ENCODE measurements at places on chromosomes 12 and 14.

GRCh38 chr12:69610126-69610525, 581 bp downstream of the LRRC10 start:
- no peak for DNase-seq

- no peak for DNase-seq
Measured at GRCh38 chr12:113162102-113163029, 12.8 kb downstream of the CFAP73 start.

GRCh38 chr12:116006141-116006540, 271.4 kb downstream of the MED13L start:
- no peak for DNase-seq

DNA sequence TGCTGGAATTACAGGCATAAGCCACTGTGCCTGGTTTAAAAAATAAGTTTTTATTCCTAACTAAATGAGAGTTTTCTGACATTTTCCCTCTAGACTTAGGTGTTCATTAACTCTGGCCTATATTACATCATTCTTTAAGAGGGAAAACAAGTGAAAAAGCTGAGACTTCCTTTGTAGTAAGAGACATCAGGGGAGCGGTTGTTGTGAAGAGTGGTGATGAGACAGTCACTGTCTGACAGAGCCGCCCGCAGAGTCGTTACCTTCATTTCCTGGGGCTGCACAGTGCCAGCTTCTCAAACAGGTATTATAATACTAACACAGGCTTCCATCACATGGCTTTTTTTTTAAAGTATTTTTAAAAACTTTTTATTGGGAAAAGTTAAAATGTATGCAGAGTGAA, 19.7 kb upstream of the TDRD9 start:
- no peak for DNase-seq

DNA sequence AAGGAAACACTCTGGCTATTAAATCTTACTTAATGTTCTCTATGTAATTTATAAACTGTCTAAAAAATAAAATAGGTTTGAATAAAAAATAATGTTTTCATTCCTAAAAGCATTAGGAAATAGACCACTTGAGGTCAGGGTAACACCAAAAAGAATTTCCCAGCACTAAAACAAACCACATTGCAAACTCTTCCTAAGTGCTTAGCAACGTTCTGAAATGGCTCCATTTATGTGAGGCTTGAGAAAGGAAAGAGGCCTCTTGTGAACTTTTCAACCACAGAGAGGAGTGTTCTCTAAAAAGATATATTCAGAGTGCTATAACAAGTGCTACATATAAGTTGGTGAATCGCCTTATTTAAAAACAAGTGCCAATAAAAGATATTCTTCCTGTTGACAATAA, 42.7 kb downstream of the ALX1 start:
- DNase-seq: no peak

DNA sequence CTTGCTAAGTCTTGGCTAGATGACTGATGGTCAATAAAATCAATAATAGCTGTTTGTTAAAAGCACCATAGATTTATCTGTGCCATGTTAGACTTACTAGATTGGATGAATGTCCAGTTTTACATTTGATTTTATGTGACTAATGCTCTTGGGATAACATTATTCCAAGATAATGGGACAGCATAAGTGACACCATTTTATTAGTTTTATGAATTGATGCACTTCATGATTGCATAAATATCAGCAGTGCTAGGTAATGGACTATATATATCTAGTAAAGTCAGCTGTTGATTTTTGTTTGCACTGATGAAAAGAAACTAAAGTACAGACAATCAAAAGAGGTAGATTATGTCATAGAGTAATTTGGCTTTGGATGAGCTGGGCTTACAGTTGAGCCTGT, 10.4 kb downstream of the TRIM9 start:
- DNase-seq: no peak

- DNase-seq: no peak
Measured at GRCh38 chr12:130524759-130525158, 187.1 kb downstream of the PIWIL1 start.

GRCh38 chr14:23366426-23366921, 1.5 kb upstream of the EFS start:
- no peak for DNase-seq

DNA sequence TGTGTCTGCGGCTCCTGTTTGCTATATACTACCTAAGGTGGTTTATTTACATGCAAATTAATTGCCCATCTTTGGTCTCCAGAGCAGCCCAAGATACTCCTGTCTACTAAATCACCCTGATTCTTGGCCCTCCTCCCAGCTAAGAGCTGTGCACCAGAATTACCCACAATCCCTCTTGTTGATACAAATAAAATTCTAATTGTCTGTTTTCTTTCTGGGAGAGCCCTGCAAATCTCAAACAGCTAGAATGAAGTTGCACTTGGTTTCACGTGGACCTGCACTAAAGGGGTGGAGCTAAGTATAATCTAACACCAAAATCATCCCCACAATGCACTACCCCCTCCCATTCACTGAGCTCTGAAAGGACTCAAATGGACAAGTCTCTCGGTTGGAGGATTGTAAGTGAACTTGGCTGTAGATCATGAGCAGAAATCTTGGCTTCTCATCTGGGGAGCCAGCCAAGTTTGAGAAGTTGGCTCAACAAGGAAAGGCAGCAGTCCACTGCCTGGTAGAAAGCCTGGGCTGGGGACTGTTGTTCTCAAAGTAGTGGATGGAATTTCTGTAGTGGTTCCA, 6.6 kb downstream of the MAX start:
- no peak for DNase-seq

GRCh38 chr14:64062381-64063115, 209.7 kb downstream of the SYNE2 start:
- DNase-seq: no peak

- DNase-seq: peak; percentile 35
Measured at GRCh38 chr12:116882742-116883141, 1.5 kb upstream of the HRK start.

DNA sequence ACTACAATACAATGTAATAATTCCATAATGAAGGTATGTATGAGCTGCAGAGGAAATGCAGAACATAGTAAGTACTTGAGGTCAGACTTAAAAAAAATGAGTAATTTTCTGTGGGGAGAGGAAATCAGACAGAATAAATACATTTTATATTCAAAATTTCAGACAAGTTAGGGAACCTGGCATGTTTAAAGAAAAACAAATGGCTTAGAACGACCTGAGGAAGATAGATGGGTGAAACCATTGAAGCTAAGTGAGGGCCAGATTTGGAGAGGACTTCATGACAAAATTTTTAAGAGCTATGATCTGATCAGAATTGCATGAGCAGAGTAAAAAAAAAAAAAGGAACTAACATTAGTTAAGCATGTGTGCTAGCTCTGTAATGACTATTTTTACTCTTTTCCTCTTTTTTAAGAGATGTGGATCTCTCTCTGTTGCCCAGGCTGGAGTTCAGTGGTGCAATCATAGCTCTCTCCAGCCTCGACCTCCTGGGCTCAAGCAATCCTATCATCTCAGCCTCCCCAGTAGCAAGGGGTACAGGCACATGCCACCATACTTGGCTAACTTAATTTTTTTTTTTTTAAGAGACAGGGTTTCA, 157.6 kb upstream of the PDE3A start:
- no peak for DNase-seq

GRCh38 chr12:108483213-108484059, 31.6 kb upstream of the FICD start:
- no peak for DNase-seq

DNA sequence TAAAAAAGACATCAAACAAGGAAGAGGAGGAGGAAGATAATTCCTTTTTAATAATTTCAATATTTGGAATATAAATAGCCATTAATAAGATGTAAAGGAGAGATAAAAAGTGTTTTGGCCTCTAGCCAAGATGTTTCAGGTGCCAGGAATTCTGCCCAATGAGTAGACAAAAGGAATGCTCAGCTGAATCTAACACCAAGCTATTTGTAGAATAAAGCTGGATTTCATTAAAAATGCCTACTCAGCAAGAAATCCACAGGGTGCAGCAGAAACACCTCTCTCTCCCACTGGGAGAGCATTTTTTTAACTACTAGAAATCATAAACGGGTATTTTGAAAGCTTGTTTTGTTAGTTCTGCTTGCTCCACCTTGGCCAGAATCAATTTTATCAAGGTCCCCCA, 4.1 kb upstream of the STAB2 start:
- DNase-seq: no peak

DNA sequence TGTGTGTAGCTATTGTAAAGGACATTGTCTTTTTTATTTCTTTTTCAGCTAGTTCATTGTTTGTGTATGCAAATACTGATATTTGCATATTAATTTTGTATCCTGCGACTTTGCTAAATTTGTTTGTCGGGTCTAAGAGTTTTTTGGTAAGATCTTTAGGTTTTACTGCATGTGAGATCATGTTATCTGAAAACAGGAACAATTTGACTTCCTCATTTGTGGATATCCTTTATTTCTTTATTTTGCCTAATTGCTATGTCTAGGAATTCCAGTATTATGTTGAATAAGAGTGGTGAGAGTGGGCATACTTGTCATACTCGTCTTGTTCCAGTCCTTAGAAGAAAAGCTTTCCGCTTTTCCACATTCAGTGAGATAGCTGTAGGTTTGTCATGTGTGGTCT, 28.8 kb downstream of the SIX4 start:
- DNase-seq: no peak

- no peak for DNase-seq
Measured at GRCh38 chr12:5637698-5638097, 205.8 kb downstream of the NTF3 start.

DNA sequence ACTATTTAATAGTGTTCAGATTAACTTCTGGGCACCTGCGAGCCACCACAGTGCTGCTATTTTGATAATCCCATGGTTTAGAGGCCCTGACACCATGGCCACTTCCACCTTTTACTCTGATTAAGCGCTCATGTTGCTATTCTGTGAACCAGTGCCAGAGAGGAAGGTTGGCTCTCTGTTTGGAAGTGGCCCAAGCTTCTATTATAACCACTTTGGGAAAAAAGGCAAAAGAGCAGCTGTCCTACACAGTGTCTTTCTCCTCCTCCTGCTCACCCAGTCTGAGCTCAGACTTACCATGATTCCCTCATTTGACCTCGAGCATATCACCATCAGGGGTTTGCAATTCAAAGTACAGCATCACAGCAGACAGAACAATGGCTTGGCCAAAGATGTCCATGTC, 23.3 kb downstream of the DYRK2 start:
- DNase-seq: no peak

DNA sequence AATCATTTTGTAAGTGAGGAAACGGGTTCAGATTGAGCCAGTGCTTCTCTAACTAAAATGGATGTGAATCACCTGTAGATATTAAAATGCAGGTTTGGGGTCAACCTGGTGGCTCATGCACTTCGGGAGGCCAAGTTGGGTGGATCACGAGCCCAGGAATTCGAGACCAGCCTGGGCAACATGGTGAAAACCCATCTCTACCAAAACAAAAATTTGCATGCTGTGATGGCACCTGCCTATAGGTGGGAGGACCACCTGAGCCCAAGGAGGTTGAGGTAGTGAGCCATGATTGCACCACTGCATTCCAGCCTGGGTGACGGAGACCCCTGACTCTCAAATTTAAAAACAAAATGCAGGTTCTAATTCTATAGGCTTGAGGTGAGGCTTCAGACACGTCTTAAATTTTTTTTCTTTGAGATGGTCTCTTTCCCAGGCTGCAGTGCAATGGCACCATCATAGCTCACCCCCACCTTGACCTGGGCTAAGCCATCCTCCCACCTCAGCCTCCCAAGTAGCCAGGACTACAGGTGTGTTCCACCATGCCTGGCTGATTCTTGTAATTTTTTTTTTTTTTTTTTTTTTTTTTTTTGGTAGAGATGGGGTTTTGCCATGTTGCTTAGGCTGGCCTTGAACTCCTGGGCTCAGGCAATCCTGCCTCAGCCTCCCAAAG, 9.0 kb downstream of the TUBA1C start:
- no peak for DNase-seq

DNA sequence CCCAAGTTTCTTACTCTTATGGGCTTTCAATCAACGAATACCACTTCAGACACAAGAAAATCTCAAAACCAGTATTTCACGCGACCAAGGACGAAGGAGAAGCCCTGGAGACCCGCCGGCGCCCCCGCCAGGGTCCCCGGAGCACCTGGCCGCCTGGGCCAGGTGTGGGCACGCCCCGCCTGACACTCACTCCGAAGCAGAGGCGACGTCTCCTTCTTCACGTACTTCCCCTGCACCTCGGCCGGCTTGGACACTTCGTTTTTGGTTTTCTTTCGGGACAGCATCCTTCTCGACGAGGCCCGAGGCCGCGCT, 466 bp downstream of the SAV1 start:
- peak; percentile 67 for DNase-seq

DNA sequence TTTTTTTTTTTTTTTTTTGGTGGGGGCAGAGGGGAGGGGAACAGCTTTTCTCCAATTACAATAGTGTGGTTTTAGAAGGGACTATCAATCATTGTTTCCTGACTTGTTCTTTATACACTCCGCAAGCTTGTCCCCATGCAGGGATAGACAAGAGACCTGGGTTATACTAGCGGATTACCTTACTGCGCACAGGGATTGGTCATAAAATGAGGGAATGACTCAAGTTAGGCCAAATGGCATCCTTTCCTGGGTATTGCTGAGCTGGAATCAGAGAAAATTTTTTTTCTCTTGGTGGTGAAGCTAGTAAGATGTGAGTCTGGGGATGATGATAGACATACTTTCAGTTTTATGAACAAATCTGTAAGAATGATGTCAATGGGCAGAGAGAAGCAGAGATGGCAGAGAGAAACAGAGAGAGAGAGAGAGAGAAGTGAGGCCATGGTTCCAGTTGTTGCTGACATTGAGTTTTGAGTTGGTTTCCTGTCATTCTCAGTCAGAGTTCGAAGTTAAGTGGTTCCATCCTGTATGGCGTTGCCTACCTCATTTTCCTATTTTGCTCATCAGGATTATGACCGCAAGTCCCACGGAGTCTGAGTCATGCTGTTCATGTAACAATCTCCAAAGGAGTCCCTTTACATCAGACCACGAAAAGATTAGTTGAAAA, 59.1 kb upstream of the OTOGL start:
- no peak for DNase-seq

DNA sequence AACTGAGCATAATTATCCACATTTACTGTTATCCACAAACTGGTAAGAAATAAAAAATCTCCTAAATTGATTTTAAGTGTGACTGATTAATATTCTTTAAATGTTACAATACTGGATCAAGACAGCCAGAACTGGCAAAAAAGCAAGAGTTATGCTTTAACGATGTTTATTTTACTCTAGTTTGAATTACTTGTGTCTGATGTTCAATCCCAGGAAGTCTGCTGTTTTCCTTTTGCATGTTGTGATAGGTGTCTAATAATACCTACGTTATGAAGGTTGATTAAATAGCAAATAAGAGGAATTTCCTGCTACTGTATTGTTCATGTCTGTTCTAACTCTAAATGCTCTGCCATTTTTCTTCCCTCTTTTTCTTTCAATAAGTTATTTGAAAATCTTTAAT, 34.4 kb upstream of the OTOGL start:
- no peak for DNase-seq

GRCh38 chr14:51521764-51522163, 129.9 kb upstream of the FRMD6 start:
- DNase-seq: no peak
